SK-N-MC (cell line): ENCODE measurements at places on chromosomes 1 and 21.
A peak's percentile ranks its signal among the peaks of the same experiment; 100 is the strongest.

DNA sequence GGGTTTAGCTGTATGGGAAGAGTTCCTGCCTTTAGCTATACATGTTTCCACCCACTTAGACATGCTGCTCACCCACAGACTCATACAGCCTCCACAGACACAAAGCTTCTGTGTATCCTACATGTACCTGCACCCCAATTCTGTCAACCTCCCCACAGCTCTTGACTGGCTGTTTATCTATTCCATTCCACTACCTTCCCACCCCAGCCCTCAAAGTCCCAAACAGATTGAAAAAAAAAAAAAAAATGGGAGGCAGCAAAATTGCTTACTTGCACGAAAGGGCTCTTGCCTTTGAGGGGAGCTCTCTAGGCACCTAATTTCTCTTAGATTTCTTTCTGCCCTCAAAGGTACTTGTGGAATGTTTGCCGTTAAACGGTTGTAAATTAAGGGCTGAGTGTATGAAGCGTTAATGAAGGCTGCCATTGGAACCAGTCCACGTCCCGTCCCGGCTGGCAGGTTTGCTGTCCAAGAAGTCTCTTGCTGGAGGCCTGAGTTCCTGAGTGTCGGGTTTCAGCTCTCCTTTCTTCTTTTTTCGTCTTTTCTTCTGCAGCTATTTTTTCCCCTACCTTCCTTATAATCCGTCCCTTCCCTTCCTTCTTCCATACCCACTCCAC lies 43.6 kb downstream of the PBX1 start:
- DNase-seq: no peak

DNA sequence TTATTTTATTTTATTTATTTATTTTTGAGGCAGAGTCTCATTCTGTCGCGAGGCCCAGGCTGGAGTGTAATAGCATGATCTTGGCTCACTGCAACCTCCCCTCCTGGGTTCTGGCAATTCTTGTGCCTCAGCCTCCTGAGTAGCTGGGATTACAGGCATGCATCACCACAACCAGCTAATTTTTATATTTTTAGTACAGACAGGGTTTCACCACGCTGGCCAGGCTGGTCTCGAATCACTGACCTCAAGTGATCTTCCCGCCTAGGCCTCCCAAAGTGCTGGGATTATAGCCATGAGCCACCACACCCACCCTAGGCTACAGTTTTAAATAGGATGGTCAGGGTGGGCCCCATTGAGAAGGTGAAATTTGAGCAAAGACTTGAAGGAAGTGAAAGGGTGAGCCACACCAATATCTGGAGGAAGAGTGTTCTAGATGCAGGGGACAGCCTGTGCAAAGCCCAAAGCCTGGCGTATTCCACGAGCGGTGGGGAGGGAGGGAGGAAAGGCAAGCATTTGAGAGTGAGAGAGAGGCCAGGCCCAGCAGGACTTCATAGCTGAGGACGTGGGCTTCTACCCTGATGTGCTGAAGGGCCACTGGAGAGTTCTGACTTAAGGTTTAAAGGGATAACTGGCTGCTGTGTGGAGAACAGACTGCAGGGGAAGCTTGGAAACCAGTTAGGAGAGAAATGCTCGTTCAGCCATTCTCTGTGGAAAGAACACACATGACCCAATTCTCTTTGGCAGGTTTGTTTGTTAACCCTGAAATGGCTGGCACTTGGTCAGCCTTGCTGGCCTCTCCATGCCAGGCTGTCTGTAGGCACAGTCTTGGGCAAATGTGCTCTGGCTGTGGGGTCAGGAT lies 62.6 kb upstream of the FAM20B start:
- no peak for DNase-seq

DNA sequence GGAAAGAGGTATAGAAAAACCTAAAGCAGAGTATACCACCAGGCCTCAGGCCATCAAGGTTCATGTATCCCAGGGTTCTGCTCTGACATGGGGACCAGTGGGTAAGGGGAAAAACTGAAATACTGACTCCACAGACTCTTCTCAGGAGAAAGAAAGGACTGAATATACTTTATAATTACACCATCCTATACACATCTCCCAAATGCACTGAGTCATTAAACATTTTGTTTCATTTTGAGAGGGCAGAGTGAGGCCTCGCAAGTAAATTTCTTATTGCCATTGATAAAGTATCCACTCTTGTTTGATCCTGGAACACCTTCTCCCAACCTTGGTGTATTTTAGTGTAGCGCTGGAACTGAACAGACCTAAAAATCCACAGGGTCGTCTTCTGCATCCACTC lies 247.9 kb downstream of the SLC45A1 start:
- no peak for DNase-seq

- DNase-seq: no peak
These were observed 114.3 kb upstream of the GFI1 start for GRCh38 chr1:92601044-92601443.

DNA sequence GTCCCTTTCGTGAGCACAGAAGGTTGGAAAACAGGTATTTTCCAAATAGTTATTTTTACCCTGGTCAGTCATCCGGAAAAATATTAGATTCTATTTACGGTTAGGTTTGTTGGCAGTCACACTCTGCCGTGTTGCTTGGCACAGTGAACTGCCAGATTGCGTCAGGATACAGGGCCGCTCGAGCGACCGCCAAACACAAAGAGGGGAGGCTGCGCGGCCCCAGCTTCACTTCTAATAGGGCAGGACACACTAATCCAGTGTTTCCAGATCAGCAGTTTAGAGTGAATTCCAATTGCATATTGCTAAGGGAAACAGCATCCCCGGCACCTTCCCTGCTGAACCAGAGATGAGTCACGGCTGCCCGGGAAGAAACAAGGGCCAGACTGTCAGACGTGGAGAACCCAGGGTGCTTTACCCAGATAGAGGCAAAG lies 22.9 kb downstream of the UMODL1 start:
- no peak for DNase-seq

GRCh38 chr21:38869196-38869595 lies 63.5 kb downstream of the ETS2 start:
- no peak for DNase-seq

- no peak for DNase-seq
These were observed 86.7 kb downstream of the GALNT2 start for GRCh38 chr1:230153641-230154296.

- no peak for DNase-seq
These were observed 109.0 kb downstream of the FAF1 start for GRCh38 chr1:50851034-50851433.

DNA sequence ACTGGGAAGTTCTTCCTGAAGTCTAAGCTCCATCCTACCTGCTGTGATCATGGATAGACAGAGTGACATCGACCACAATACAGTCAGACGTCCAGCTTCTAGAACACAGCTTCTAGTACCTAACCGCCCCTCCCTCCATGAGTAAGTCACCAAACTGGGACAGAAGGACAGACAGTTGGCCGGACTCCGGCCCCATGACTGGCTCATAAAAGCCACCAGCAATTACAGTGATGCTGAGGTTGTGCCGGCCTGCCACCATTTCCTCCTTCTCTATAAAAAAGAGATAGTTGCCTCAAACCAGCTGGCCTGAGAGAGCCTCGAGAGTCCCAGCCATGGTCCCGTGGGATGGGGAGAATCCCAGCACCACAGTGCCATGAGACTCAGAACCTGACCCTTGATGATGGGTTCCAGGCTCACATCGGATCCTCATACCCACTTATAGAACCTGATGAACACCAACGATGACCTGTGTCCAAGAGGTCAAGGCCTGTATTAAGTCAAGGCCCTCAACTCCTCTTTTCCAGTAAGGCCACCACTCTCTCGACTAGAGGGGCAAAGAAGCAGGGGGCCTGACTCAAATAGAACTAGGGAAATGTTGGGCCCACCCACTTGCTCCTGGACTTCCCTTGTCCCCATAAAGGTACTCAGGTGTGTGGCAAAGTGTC lies 3.4 kb downstream of the MEF2D start:
- DNase-seq: no peak

DNA sequence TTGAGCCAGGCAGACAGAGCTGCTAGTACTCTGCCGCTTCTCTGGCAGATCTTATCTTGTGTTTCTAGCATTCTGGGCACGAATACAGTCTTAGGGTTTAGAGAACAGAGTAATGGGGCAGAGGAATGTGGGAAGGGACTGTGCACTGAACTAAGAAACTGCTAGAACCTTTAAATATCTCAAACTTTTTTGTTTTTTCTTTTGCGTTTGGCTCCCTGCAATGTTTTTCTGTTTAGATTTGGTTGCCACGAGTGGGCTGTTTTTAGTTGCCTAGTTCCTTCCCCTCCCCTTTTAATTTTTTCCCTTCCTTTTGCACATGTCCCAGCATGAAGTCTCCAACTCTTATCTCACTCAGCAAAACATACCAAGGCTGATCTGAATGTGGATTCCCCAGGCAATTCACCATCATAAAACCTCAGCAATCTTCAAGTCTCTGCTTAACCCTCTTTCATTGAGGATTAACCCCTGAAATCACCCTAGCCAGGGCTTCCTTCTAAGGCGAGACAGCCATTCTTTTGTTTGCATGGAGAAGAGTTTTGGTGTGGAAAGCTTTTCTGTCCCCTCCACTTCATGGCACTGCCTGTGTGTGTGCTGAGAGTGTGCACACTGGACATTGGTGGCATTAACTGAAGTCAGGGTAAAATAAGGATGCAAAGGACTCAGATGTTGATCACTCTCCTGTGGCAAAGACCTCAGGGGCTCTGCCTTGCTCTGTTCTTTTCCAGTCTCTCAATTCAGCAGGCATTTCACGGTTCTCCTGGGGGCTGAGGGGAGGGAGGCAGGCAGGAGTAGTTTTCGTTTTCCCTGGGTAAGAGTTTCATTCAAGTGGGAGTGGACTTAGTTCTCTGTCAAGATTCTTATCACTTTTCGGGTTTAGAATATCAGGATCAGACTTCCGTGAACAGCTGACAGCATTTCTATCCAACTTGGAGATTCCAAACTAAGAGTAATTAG lies 2.8 kb upstream of the ATF3 start:
- peak; percentile 58 for DNase-seq

DNA sequence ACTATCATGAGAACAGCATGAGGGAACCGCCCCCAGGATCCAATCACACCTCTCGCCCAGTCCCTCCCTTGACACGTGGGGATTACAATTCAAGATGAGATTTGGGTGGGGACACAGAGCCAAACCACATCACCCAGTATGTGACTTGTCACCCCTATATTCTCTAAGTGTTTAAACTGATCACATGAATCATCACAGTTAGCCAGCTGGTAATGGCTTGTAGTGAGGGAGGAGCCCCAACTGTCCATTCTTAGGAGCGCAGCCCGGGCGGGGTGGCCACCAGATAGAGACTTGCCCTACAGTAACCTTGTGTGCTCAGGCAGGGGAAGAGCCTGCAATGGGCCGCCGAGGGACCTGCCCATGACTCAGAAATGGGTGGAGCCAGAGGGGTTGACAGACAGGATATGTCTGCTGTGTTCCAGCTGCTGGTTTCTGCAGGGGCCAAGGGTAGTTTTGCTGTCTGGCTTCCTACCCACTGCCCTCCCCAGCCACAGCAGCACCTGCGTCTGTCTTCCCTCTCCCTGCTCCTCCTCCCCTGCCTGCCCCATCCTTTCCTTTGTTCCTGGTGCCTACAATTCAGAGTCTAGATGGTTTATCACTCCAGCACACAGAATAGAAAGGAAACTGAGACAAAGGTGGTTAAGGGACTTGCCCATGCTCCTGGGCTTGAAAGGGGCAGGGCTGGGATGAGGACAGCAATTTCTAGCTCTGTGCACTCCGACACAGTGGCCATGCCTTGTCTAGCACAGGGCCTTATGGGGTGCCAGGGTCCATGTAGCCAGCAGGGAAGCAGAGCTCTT lies 9.2 kb downstream of the ABCG1 start:
- no peak for DNase-seq

DNA sequence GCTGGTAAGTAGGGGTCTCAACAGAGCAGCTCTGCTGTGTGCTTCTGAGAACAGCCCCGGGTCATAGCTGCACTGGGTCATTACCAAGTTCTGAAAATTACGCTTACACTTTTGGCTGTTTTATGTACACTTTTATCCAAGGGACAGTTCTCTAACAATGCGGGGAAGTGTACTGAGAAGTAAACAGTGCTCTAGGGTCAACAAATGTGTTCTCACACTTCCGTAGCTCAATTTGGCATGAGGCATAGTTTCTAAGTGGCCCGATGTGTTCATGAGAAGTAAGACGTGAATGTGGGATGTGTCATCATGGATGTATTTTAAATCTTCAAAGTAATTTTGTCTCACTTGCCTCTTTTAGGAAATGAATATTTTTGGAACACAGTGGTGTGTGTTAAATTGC lies 10.9 kb upstream of the VAMP3 start:
- no peak for DNase-seq

DNA sequence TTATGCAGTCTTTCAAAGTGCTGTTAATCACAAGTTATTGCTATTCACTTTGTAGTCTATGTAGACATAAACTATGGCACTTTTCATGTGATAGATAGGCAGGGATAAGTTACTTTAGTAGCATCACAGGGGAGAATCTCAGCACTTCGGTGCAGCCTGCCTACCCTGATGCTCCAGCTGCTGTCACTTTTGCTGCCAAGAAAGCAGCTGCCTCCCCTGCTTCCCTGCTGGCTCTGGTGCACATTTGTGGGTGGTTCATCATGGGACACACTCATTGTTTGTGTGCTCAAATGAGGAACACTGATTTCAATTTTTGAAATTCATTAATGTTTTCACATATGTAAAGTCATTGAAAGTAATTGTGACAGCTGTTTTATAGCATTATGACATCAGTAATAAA lies 272.6 kb downstream of the S1PR1 start:
- no peak for DNase-seq

DNA sequence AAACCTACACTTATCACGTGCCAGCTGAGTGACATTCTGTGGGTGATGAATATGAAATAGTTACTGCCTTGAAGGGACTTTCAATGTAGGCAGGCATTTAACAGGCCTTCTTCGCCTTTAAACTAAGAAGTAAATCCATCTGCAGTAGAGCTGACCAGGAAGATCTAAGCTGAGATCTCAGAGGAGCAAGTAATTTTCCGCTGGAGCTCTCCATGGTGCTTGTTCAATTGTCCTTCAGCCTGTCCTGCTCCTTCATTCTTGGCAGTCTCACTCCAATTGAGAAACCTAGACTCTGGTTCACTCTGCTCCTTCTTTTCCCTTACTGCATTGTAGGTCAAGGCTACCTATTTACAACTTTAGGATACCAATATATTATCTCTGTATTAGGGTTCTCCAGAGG lies 183.5 kb downstream of the HMCN1 start:
- no peak for DNase-seq

DNA sequence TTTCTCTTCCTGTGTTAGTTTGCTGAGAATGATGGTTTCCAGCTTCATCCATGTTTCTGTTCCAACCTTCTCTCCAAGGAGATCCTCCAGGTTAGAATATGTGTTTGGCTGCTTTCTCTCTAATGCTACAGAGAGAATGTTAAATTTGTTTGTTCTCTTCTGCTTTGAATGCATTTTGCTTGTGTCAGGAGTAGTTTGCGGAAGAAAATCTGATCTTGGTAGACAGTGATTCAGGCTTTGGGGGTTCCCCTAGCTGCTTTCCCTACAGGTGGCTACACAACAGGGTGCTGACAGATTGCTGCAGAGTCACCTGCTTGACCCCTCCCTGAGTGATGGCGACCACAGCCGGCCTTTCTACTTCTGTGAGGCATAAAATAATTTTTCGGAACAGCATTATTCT lies 41.8 kb downstream of the MACO1 start:
- no peak for DNase-seq

DNA sequence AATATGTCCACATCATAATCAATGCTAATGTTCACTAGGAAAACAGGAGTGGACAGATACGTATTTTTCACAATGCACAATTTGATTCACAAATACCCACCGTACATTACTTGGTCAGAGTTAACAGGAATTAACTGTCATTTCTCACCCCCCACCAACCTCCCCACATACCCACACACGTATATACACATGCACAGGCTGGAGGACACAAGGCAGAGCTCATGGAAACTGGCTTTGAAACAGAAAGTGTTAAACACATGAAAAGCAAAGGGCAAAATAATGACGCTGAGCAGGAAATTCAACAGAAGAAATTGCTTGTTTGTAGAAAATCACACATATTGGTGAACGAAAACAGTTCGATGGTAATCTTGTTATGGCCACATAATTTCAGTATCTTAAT lies 188.4 kb upstream of the DMRTA2 start:
- DNase-seq: no peak
